Left renal pelvis (tissue), 4 donors: ENCODE measurements at places on chromosomes 11 and 22.

DNA sequence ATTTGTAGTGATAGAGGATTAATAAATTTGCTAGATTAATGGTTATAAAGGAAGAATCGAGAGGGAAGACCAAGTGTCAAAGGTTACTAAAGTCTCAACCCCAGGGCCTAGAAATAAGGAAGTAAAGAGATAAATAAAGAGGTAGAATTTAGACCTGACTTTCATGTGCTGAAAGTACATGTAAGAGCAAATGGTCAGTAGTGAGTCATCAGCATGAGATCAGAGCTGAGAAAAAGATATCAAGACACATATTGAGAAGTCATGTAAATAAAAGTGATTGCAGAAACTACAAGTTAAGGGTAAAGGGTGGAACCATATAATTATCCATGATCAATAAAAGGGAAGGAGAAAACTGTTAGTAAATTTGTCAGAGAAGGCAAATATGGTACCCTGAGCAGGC lies 1.4 kb upstream of the OR8B8 start:
- DNase-seq: no peak

DNA sequence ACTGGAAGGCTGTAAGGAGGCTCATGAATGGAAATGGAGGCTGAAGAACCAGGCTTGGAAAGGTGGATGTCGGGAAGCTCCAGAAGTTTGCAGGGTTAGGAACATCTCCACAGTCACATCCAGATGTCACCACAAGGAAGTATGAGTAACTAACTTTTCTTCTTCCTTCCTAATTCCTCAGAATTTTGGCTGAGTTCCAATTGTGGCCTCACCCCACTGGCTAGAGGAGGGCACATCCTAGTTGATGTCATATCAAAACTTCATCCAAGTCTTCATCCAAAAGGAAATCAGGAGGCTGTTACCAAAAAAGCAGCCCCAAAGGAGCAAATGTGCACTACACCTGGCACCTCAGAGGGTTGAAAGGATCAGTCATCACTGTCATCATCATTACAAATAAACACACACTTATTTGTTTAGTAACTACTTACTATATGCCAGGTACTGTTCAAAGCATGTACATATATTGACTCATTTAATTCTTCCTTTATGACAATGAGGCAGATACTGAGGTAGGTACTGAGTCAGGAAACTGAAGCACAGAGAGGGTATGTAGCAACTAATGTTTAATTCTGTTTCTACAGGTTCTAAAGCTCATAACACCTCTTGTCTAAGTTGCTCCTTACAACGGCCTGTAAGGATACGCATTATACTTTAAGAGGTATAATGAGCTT lies 7.3 kb upstream of the PTPN5 start:
- DNase-seq: no peak

- DNase-seq: no peak
These were observed 75.4 kb downstream of the GAB4 start for GRCh38 chr22:16932577-16932976.

GRCh38 chr11:66883016-66883965 lies 26.4 kb downstream of the LRFN4 start:
- DNase-seq: no peak

- peak; percentile 60 for DNase-seq
These were observed 150.1 kb upstream of the UBASH3B start for GRCh38 chr11:122505304-122506006.

- no peak for DNase-seq
These were observed 57.0 kb downstream of the SMIM38 start for GRCh38 chr11:69212798-69213110.

- DNase-seq: no peak
These were observed 41.5 kb downstream of the DDX6 start for GRCh38 chr11:118749429-118749828.
